ENCODE measurements at places on chromosomes 2 and 18. TPM values are rescaled to one million over a fixed set of nuclear protein-coding genes. Genes with fewer than 3 reads are reported as not detected.

The FEZ2 gene
- 182 TPM for total RNA-seq

The CPLX4 gene
- not detected for total RNA-seq

DNA sequence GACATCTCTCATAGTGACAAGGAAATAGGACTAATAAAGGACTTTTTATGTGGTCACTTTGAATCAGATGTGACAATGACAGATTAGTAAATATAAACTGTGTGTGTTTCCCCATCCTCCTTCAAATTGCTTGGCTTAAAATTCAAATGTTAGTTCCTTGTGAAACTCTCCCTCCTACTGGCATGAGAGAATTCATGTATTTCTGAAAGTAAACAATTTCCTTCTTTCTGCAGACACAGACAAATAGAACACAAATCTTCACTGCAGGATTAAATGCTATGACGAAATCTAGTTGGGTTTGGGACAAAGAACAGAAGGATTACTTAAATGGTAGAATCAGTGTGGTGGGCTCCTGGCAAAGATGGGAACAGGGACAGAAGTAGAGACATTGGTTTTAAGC, 328.7 kb upstream of the FAM98A start:
- DNase-seq: no peak

DNA sequence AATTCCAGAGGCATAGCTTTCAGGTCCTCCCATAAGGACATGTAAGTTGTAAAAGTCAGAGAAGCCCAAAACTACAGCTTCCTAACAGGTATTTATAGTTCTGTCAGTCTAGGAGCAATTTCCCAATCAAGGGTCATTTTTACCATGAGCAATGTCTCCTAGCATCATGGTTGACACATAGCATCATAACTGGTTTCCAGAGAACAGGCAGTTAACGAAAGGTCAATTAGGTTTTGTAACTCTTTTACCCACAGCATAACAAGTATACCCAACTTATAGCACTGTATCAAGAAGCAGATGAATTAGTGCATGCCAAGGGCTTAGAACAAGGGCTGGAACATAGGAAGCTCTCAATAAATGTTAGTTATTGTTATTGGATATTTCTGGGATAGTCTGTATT, 110.1 kb downstream of the MREG start:
- DNase-seq: no peak

DNA sequence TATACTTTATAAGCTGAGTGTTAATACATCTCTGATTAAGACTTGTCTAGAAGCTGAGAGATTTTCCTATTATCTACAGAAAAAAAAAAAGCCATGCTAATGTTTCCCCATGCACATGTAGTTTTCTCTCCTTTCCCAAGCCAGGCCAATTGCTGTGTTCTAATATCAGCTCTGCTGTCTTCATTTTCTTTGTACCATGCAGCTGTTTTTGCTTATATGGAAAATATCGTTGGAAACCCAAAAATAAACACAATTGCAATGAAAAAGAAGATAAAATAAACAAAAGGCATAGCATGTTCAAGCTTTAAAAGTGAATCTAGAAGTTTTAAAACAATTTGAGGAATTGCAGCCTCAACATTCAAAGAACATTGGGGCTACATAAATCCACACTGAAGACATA, 817.4 kb upstream of the ACVR2A start:
- DNase-seq: no peak

GRCh38 chr2:33208400-33208799, 261.6 kb downstream of the LTBP1 start:
- no peak for DNase-seq

DNA sequence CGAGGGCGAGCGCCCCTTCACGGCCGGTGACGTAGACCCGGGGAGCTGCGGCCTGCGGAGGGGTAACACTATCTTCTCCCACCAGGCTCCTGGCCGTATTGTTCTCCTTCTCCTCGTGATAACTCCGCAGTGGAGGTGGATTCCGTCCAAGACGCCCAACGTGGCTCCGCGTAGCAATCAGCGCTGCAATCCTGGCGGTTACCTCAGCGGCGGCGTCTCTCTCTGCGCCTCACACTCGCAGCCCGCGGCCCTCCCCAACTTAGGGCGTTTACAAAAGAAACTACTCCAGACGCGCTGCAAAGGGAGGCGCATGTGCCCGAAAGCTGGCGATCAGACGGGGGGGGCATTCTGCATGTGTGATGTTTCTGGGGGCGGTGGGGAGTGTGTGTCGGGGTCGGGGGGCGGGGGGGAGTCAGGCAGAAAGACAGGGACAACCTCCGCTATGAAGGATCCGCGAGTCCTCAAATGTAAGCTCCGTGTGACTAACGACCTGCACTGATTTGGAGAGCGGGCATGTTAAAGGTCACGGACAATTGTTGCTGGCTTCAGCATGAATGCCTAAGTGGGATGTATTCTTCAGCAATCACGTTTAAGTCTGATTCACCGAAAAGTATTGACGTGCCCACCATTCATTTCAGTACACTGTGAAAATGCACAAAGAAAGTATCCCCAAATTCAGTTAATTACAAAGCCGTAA, 1.3 kb upstream of the ZNF516 start:
- DNase-seq: peak; percentile 78

DNA sequence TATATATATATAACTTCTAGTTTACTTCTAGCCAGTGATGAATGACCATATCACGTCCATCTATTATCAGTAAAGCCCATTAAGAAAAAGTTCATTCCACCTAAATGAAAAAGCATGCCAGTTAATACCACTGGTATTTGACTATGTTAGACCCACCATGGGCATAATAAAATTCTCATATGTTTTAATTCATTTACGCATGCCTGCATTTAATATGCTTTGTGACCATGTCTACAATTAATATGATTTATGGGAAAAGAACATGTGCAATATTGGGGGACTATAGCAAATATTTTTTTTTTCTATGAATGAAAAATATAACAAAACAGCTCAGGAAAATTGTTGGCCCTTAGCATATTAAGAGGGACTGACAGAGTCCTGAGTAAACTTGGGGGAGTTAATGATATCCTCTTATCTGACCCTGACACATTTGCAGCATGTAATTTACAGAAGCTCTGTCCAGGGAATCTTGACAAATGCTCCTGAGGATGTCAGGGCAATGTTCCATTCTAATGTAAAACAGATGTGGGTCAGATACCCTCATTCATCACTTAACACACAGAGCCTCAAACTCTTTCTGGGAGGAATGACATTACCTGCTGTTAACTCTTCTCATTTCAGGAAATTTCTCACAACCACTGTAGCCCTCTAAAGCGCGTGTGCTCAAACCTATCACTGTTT, 90.6 kb downstream of the PAX3 start:
- DNase-seq: no peak

- no peak for DNase-seq
Measured at GRCh38 chr2:77193858-77194448, 328.2 kb downstream of the LRRTM4 start.

- no peak for DNase-seq
Measured at GRCh38 chr2:149038442-149039212, at the start of gene LYPD6B. Gene LYPD6B (plus strand): TSS chr2:149038699. CDS start chr2:149130949, 92,250 bp downstream.

DNA sequence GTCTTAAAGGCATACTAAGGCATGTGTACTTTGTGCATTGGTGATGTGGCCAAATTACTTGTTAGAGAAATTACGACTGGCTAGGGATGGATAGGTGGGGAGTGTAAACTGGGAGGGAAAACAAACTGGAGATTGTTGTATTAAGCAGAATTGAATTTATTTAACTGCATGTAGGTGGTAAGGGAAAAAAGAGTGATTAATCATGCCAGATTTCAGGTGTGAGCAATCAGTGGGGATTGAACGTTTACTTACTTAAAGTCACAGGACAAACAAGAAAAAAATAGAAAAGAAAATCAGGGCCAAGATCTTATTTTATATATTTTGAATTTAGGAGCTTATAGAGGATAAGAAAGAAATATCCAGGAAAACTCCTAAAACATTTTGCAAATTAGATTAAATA, 88.6 kb downstream of the GULP1 start:
- no peak for DNase-seq

DNA sequence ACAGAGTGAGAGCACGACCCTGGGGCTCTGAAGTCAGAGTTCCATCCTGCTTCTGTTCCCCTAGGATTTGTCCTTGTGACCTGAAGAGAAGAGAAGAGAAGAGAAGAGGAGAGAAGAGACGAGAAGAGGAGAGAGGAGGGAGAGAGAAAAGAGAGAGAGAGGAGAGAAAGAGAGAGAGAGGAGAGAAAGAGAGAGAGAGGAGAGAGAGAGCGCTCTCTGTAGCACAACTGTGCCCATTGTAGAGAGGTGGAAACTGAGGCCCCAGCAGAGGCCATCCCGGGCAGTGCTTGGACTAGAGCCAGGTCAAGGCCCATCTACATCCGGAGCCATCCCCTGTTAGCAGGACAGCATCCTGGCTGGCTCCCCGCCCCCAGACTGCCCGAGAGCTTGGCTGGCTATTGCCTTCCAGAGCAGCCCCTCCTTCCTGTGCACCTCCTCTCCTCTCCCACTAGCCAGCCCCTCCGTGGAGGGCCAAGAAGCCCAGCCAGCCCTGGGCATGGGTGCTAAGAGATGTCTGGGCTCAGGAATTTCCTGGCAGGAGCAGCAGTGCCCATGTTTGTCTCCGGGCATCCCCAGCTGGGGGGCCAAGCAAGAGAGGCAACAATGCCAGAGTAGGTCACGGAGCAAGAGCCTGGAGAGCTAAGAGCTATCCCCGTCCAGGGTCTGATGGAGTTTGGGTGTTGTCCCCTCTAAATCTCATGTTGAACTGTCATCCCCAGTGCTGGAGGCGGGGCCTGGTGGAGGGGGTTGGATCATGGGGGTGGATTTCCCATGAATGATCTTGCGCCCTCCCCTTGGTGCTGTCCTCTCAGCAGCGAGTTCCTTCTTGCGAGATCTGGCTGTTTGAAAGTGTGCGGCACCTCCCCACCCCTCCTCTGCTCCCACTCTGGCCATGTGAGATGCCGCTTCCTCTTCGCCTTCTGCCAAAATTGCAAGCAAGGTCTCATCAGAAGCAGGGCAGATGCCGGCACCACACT, 18.2 kb upstream of the GPR55 start:
- DNase-seq: no peak

GRCh38 chr2:42256505-42256904, 87.4 kb downstream of the EML4 start:
- DNase-seq: no peak

DNA sequence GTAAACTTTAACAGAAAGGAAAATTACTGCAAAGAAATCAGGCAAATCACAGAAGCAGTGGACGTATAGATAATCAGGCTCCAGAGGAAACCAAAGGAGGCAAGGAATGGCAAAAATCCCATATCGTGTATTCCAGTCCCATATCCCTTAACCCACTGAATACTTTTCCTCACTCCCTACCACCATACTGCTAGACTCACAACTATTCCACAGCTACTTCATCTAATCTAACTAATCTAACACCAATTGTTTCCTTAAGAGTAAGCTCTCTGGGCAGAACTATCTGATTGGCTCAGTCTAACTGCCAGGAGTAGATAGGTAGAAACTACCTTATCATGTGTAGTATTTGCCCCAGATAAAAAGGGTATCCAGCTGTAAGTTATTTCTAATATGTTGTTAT, 16.3 kb downstream of the WDPCP start:
- DNase-seq: no peak
